ENCODE measurements at places on chromosomes 12 and 14.

DNA sequence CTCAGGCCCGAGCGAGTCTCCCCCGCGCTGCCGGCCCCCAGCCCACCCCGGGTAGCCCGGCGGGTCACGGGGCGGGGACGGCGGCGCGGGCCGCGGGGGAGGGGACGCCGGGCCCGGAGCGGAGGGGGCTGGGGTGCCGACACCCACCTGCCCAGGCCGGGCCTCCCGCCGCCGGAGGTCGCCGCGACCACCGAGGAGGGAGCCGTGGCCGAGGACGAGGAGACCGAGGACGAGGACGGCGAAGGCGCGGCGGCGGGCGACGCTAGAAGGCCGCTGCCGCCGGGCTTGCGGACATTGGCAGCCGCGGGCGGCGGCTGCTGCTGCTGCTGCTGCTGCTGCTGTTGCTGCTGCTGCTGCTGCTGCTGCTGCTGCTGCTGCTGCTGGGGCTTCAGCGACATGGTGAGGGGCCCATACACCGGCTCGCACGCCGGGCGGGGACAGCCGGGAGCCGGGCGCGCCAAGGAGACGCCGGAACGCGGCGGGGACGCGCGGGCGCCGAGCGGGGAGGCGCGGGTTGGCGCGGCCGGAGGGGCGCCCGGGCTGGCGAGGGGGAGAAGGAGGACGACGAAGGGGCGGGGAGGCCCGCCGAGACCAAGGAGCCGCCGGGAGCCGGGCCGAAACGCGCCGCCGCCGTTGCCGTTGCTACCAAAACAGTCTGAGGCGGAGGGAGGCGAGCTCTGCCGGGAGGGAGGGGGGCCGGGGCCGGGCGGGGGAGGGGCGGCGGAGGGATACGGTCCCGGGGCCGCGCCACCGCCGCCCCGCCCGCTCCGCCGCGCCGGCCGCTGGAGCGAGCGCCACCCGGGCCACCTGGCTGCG lies at the start of gene ATXN2:
TSS of gene ATXN2 (minus strand) at position 679 of the 816 bp plus-strand sequence. CDS start at position 398, 281 bp downstream.
- peak; percentile 16 for DNase-seq

- DNase-seq: no peak
Measured at GRCh38 chr14:96602186-96602585, 100.0 kb downstream of the PAPOLA start.

DNA sequence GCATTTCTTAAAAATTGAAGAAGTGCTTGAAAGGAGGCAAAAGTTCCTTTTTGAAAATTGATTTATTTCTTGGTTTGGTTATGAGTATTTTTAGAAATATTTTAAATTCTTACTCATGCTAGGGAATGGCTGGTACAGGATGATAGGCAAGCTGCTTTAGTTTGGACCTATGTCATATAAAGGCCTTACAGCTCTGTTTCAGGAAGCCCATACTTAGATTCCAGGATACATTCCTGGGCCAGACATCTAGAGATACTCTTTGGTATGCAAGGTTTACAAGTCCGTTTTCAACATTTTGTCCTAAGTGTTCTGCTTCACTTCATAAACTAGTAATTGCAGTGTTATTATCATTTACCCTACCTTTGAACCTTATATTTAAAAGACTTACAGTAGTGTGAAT lies 186.8 kb downstream of the FUT8 start:
- DNase-seq: no peak

DNA sequence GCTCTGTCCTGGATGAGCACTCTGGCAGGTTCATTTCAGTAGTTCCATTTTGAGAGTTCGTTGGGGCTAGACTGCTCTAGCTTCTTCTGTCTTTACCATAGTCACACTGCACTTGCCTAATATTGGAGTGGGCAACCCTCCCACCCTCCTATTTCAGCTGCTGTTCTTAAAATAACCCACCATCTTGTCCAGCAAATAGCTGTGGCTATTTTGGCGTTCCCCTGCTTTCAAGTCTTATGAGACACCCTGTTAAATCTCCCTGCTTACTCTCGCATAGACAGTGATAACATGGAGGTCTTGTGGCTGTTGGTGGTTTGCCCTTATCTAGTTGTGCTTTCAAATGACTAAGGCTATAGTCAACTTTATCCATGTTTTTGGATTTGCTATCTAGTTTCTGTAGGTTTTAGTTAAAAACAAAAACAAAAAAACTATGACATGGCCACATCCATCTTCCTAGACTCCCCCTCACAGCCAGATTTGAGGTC lies 65.5 kb downstream of the LRP6 start:
- DNase-seq: no peak

- DNase-seq: peak; percentile 90
Measured at GRCh38 chr14:59332727-59333126, 132.5 kb downstream of the GPR135 start.

- DNase-seq: no peak
Measured at GRCh38 chr12:120994589-120995337, 16.4 kb downstream of the HNF1A start.

DNA sequence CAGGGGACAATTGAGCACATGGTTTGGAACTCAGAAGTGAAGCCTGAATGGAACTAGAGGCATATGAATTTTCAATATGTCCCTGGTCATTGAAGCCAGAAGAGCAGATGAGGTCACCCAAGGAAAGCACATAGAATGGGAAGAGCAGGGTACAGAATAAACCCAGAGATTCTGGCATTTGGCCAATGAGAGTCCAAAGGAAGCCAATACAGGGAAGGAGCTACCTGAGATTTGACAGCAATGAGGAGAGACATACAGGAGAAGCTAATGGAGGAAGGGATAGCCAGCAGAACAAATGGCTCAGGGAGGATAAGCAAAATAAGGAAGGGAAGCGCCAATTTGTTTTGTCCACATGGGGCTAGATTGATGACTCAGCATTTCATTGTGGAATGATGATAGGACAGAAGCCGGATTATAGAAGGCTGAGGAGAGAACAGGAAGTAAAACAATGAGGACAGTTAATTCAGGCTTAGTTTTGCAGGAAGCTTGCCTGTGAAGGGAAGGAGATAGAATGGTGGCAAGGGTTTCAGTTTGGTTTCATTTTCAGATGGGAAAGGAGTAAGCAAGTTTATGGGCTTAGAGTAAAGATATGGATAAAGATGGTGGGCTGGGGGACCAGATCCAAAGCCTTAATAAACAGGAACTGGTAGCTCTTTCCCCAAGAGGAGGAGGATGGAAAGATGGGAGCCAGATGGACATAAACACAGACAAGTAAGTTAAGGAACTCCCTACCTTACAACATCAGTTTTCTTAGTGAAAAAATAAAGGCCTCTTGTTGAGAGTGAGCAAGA lies 3.2 kb upstream of the SPTSSA start:
- DNase-seq: peak; percentile 23

- DNase-seq: no peak
Measured at GRCh38 chr14:91870001-91870400, 2.7 kb upstream of the TC2N start.

DNA sequence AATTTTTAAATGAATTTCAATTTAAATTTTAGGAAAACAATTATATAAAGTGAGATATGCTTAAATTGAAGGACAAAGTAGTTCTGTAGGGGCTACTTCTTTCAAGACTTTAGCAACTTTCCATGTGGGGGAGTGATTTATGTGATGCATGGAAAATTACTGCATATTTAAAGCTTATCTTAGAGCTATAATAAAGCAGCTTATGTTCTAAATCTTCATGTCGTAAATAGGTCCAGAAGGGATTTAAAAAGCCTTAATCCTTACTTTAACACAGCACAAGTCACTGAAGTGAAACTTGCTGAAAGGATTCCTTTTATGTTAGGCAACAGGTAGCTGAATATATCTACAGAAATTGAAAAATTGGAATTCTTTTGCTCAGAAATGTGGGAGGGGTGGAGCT lies 340.4 kb downstream of the NAV3 start:
- DNase-seq: no peak

DNA sequence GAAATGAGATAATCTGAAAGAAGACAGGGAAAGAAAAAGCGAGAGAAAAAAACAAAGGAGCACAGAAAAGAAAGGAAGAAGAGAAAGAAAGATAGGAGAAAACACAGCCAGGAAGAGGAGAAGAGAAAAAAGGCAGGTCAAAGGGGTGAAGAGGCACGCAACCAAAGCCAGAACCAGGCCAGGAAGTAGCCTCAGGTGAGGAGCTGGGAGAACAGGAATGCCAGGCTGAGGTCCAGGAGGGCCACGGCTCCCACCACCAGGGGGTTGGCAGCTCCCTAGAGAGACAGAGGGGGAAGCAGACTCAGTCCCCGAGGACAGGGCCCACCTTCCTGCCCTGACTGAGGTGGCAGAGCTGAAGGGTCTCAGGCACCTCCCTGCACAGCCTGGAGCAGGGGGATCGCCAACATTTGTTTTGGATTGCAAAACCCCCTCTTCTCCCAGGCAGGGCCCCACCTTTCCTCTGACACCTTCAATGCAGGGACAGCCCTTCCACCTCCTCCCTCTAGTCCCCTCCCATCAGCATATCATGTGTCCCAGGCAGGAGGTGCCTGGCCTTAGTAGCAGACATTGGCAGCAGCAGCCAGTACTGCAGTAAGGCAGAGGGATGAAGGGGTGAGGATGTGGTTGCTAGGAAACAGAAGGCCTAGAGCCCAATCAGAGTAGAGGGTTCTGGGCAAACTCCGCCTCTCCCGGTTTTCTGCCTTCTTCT lies 2.0 kb upstream of the AP1G2 start:
- DNase-seq: no peak

DNA sequence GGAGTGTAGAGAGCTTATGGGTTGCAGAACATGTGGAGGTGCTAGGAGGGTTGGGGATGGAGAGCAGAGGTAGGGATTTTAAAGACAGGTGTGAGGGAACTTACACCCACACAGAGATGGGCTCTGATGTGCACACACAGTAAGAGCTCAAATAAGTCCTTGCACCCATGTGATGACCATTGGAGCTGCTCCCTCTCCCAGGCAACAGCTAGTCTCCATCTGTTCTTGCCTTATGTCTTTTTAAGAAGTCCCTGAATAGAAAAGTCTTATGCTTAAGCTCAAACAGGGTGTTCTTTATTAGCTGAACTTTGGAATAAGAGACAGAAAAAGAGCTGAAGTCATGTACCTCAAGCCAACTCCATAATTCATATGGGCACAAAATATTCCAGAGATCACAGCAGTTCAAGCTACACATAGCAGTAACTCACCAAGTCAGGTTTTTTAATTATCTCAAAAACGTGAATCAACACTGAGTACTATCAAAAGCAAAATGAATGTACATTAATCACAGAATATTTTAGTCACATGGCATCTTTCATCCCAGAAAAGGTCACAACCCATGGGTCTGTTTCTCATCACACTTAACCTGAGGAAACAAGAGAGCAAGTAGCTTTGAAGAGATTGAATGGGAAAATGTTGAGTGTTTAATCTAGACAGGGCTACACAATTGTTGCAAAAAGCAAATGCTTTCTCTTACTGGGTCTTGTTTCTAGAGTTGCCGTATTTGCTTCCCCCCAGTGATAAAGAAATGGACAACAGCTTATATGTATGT lies 1513.6 kb upstream of the SEL1L start:
- no peak for DNase-seq

GRCh38 chr14:102548616-102549240 lies 39.2 kb upstream of the ANKRD9 start:
- DNase-seq: no peak

DNA sequence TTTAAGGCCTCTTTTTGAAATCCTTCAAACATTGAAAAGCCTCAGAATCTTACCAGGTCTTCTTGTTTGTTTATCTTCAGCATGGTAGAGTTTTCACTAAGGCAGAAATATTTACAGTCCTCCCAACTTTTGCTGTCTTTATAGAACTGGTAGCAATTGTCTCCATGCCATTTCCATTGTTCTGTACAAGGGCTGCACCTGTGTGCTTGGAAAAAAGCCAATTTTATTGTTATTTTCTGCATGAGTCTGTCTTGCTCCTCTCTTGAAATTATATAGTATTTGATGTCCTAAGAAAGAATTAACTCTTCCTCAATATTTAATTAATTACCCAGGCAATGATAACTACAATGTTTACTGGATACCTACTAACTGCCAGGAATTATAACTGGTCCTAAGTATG lies 23.3 kb downstream of the CLEC1A start:
- DNase-seq: no peak

- no peak for DNase-seq
Measured at GRCh38 chr12:3040663-3041544, 36.3 kb upstream of the TSPAN9 start.

DNA sequence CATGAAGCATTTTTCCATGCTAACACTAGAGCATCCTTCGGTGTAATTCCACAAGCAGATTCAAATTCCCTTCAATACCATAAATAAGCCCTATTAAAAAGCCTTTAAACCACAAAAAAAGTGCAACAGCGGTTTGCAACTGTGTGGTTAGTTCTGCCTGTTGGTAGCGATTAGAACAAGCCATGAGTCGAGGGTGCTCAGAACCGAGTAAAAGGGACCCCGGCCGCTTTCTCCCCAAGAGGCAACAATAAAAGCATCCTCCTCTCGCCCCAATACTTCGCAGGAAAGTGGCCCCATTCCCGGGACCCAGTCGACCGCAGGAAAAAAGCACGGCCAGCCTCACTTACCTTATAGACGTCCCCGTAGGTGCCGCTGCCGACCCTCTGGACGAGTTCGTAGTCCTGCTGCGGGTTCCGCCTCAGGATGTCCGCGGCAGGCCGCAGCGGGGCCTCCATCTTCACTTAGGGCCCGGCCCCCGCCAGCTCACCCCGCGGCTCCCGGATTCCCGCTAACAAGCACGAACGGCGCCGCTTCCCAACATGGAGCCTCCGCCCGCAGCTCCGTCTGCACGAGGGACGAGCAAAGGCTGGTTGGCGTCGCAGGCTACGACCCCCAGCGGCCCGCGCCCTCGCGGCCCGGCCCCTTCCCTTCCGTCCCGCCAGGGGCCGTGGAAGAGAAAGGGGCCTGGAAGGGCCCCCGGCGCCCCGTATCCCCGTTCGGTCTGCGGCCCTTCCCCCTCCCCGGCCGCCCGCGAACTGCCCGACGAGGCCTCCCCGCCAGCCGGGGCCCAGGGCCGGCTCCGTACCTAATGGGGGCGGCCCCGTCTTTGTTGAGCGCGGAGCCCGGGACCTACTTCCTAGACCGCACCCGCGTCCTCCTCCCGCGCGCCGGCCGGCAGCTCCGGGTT lies 521 bp downstream of the MAP4K5 start:
- DNase-seq: no peak

DNA sequence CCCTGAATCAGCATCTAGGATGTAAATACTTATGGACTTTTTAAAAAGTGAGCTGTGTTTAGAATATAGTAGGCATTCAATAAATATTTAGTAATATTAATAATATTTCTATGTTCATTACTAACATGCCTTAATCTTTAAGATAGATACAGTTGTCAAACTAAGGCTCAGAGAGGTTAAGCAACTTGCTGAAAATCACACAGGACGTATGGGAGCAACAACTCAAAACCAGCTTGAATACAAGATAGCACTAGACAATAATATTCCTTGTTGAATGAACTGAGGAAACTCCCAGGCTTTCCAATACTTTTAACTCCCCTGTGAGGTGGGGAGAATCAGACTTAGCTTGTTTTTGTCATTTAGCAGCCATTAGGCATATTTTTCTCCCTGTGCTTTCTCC lies 45.3 kb downstream of the LLPH start:
- no peak for DNase-seq

GRCh38 chr12:75579552-75579951 lies 68.1 kb upstream of the KRR1 start:
- DNase-seq: no peak

- DNase-seq: no peak
Measured at GRCh38 chr14:74155749-74156148, 71.0 kb downstream of the LIN52 start.

GRCh38 chr12:24661657-24662096 lies 287.2 kb downstream of the BCAT1 start:
- DNase-seq: peak; percentile 83
